ENCODE measurements at places on chromosomes 2 and 18. TPM values are rescaled to one million over a fixed set of nuclear protein-coding genes. Genes with fewer than 3 reads are reported as not detected.

Gene ERFE
- total RNA-seq = 4.3 TPM

DNA sequence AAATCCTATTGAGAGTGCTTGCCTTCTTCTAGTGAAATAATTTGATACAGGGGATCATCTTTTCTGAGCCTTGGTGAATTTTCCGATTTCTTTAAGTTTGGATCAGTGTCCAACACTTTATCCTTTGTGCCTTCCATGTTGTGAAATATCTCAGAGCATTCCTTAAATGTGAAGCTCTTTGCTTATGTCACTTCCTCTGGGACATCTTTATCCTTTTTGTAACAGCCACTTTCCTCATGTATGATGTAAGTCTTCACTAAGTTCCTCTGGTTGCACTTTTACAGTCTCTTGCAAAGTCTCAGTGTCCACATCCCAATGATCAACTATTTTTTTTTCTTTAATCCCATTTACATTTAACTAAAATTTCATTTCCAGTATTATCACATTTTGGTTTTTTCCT is 254.2 kb downstream of the EN1 start:
- DNase-seq = no peak

DNA sequence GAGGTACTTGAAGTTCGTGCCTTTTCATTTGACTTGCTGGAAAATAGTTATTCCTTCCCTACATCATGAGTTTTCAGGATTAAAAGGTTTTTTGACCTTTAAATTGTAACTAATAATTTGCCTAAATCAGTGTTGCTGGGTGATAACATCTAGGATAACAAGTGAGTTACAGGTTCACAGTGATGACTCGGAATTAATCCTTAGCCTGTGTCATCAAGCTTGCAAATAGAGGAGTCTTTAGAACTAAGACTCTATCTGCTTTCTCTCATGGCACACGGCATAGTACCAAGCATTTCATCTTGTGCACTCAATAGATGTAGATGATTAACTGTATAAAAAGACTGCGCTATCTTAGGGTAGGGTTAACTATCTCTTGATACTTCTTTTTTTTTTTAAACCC is 79.5 kb downstream of the CAMKMT start:
- DNase-seq = no peak

- no peak for DNase-seq
Measured at GRCh38 chr2:88011011-88011410, 5.3 kb downstream of the RNU2-63P start.

GRCh38 chr2:185335879-185336278 is 402.7 kb upstream of the FSIP2 start:
- DNase-seq = no peak

Gene TUBB8B
- not detected for total RNA-seq

DNA sequence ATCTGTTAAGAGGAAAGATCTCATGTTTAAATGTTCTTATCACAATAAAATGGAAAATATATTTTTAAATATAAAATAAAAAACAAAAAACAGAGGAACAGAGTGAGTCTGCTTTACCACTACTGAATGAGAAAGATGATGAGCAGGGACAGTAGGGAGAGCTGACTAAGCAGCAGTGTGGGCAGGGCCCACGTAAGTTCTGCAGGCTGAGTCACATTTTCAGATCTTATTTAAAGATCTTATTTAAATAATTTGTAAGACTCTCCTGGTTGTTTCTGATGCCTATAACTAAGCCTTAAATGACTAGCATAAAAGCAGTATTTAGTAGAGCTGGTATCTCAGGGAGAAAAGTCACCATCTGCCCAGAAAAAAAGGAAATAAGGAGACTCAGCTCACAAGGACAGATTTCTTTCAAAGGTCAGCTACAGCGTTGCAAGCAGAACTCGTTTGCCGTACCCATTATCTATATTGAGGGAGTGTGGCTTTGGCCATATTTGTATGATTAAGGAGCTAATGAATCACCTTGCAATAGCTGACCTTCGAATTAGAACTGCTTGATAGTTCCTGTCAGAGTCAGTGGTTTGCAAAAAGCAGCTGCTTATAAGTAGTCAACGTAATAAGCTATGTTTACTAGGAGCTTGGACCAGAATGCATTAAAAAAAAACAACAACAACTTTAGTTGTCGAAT is 322.1 kb upstream of the CHAC2 start:
- no peak for DNase-seq

GRCh38 chr18:75635096-75635495 is 207.6 kb upstream of the SMIM21 start:
- DNase-seq = no peak

- no peak for DNase-seq
Measured at GRCh38 chr2:241304039-241304670, 11.3 kb downstream of the HDLBP start.

Gene LRATD1
- 18.5 TPM for total RNA-seq

Gene METAP1D
- 30.7 TPM for total RNA-seq

- no peak for DNase-seq
Measured at GRCh38 chr2:44230378-44230777, 44.9 kb upstream of the SLC3A1 start.

DNA sequence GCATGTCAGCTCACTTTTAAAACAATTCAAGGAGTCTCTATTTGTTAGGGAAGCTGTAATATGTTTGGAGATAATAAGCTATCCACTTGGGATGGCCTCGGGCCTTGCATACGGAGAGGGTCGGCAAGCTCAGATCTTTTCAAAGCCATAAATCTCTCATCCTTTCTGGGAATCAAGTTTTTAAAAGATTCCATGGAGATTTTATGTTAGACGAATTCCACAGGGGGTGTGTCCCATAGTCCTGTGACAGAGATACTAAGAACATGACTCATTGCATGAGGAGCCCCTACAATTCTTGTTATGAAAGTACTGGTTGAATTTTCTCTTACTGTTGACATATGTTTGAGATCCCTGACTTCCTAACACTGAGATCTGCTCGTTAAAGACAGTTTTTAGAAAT is 108.7 kb downstream of the FEZ2 start:
- no peak for DNase-seq

DNA sequence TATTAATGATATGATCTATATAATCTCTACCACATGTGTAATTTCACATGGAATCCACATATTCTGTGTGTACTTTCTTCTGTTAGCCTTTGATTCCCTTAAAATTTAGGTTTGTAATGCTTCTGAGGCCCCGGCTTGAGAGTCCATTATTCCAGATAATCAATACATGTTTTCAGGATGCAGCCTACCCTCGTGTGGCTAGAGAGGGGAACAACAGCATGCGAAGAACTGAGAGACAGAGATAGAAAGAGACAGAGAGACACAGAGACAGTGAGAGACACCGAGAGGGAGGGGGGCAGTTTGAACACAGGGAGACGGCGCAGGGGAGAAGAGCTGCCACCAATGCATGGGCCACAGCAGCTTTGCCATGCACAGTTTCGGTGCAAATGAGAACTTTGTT is 185.4 kb downstream of the SNTG2 start:
- DNase-seq = no peak

Gene CCDC102B
- total RNA-seq = 11.0 TPM

DNA sequence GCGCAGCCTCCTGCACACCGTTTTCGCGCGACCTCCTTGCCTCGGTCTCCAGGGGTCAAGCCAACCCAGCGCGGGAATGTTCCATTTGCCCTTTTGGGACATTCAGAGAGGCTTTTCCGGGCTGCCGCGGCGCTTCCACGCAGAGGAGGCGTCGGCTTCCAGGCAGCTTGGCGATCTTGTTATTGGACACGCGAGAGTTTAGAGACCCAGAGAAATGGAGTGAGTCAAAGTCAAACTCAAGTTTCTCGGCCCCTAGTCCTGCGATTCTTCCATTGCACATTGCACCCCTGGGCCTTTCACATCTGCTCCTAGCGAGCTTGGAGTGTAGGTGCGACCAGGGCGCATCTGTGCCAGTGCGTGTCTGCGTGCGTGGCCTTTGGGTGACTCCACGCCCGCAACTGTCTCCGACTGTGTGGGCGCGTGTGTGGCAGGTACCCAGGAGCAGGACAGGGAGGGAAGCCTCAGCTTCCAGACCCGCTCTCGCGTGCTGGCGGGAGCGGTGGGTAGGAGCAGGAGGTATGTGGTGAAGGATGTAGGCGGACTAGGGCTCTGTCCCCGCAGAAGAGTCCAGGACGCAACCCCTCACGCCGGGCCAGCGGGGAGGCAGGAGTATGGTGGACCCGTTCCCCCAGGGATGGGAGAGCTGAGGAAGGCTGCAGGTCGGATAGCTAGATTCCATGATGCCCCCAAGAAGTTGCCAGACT is 13.5 kb downstream of the SIX3 start:
- DNase-seq = no peak

- no peak for DNase-seq
Measured at GRCh38 chr2:179017773-179018357, 32.1 kb downstream of the CCDC141 start.

DNA sequence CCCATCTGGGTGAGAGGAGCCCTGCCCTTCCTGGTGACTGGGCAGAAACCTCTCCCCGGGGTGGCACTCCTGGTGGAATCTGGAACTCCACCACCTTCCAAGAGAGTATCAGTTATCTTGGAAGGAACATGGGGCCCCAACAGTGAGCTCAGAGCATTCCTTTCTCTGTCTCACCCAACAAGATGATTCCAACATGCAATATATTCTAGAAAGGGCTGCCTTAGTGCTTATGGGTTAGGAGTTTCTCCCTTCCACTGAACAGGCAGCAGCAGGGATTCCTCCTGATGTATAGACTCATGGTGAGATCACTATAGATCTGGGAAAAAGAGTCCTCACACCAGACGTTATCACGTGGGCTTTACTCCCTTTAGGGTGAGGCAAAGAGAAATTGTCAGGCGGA is 147.1 kb downstream of the COL4A4 start:
- no peak for DNase-seq

- no peak for DNase-seq
Measured at GRCh38 chr2:160387558-160388262, 105.9 kb downstream of the RBMS1 start.

DNA sequence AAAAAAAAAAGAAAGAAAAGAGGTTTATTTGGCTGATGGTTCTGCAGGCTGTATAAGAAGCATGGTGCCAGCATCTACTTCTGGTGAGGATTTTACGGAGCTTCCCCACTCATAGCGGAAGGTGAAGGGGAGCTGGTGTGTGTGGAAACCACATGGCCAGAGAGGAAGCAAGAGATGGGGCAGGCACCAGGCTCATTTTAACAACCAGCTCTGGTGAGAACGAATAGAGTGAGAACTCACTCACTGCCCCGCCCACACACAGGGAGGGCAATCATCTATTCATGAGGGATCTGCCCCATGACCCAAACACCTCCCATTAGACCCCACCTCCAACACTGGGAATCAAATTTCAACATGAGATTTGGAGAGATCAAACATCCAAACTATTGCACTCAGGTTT is 68.5 kb downstream of the MOGAT1 start:
- no peak for DNase-seq

Gene INHBB
- total RNA-seq = 0.66 TPM

Gene TUBA3E
- total RNA-seq = 0.10 TPM

DNA sequence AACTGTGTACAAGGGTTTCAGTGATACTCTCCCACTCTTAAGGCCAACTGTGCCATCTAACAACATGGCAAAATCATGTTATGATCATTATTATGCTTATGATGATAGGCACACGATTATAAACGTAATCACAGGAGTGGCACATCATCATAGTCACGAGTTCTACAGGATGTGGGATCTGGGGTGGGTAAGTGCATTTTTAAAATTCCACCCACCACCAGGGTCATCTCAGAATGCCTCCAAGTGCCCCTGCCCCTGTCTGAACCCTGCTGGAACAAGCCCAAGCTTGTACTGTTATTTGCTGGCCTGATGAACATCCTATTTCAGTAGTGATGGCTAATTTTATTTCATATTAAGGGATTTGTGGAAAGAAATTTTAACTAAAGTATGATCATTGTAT is 117.8 kb downstream of the PTPRM start:
- peak; percentile 37 for DNase-seq

Gene PDE1A
- 0.51 TPM for total RNA-seq

- no peak for DNase-seq
Measured at GRCh38 chr2:44926957-44927356, 14.5 kb upstream of the SIX3 start.

DNA sequence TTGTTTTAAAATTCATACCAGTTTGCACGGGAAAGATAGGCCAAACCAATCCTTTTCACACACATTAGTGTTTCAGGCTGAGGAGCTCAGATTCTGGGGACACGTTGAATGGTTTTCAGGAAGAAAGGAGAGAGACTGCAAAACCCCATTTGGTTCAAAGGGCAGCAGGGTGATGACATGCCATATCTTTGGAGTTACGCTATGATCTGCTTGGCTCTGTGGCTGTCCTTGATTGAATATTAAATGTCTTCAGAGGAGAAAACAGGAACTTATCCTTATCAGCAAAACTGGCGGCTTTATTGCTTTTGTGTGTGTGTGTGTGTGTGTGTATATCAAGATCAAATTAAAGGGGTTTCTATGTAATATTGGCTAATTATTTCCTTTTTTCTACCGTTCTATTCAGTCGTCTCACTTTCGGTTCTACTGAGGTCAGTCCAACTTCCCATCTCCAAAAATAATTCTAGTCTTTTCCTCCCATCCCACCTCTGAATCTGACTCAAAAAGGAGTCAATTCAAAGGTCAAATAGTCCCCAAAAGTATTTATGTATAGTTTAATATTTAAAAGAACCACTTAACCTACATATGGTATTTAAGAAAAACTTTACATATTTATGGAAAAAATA is 292.9 kb upstream of the CCDC68 start:
- no peak for DNase-seq

GRCh38 chr2:3041246-3041645 is 336.4 kb downstream of the EIPR1 start:
- DNase-seq = no peak

GRCh38 chr2:240353944-240354343 is 81.5 kb upstream of the GPC1 start:
- no peak for DNase-seq

DNA sequence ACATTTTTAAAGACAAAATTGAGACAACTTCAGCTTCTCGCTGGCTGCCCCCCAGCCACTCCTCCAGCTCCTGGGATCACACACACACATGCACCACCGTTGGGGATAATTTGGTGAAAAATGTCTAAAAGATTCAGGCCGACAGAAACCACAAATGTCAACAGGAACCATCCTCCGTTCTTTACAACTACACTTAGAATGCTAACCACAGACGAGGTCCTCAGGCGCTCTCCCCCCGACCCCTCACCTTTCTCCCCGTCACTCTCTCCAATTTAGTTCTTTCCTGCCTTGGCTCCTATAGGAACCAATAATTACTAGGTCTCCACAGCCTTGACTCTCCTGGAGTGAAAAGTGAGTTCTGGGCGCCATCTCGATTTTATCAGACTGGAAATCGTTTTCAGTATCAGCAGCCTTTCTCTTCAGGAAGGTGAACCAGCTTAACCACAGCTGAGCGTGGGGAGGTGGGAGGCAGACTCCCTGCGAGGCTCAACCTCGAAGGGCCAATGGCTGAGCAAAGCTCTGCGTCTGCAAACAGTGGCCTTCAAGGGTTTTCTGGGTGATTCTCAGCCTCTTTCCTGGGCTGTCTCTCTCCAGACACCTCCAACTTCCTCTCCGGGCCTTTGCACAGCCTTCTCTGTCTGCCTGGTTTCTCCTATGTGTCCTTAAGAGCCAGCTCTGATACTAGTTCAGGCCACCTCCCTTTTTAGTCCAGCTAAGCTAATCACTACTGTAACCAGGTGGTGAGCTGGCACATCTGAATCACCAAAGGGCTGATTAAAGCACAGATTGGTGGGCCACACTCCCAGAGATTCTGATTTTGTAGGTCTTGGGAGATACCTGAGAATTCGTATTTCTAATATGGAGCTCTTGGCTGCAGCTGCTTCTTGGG is 115.7 kb upstream of the COPS8 start:
- no peak for DNase-seq

All from H4 (cell line).